ENCODE measurements at places on chromosomes 6 and 20. TPM values are rescaled to one million over a fixed set of nuclear protein-coding genes. Genes with fewer than 3 reads are reported as not detected.

DNA sequence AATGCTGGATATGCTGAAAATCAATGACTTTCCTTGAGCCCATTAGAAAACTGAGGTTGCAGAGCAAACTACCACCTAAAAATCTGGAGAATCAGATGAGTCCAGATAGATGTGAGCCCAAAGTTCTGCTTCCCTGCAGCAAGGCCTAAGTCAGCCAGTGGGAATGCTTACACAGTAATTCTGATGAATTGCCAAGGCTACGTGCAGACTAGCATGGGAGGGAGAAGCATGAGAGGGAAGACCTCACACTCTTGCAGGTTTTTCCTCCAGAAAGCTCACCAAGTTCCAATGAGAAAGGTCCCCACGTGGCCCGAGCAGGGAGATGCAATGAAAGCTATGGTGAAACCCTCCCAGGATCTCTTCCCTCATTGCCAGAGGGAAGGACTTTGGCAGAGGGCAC is 104.8 kb upstream of the SIRPA start:
- H3K27me3 ChIP-seq = no peaks in the 10 kb centered on the region
- no peak for DNase-seq
- no peaks in the 10 kb centered on the region for H3K4me1 ChIP-seq
- H3K27ac ChIP-seq = no peak overlapping the region
- H3K4me3 ChIP-seq = no peak overlapping the region
- H3K36me3 ChIP-seq = no peaks in the 10 kb centered on the region

DNA sequence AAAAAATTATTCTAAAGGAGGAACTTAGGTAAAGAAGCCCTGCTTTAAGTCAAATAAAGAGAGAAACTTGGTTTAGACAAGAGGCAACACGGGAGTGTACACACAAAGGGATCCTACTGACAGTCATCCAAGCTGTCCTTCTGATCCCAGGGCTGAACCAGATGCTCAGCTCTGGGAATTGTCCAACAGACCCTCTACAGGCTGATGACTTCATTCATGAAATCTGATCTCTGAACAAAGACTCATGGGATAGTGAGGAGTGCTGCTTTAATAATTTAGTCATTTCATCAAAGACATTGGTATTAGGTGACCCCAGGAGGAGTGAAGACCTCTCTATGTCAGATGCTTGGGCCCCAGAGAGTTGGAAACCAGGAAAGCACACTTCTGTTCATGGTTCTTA is 65.6 kb upstream of the ARMH2 start:
- no peaks in the 10 kb centered on the region for H3K36me3 ChIP-seq
- no peak for DNase-seq
- H3K4me3 ChIP-seq = no peak overlapping the region
- no peaks in the 10 kb centered on the region for H3K27me3 ChIP-seq
- no peak overlapping the region for H3K27ac ChIP-seq

Gene WFDC5
- total RNA-seq = not detected

Gene MUC22
- not detected for total RNA-seq

- peaks cover 56% of the 10 kb centered on the region for H3K4me1 ChIP-seq
- no peaks in the 10 kb centered on the region for H3K36me3 ChIP-seq
- H3K27me3 ChIP-seq = no peaks in the 10 kb centered on the region
These were observed 7.0 kb upstream of the DACT2 start for GRCh38 chr6:168326294-168327261.

GRCh38 chr20:57025666-57026224 is 240.7 kb downstream of the BMP7 start:
- no peak overlapping the region for H3K27ac ChIP-seq
- no peak overlapping the region for H3K4me3 ChIP-seq
- H3K4me1 ChIP-seq = no peaks in the 10 kb centered on the region

DNA sequence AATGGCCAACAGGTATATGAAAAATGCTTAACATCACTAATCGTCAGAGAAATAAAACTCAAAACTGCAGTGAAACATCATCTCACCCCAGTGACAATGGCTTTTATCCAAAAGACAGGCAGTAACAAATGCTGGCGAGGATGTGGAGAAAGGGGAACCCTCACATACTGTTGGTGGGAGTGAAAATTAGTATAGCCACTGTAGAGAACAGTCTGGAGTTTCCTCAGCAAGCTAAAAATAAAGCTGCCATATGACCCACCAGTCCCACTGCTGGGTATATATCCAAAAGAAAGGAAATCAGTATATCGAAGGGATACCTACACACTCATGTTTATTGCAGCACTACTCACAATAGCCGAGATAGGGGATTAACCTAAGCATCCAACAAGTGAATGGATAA is 23.4 kb upstream of the INSM1 start:
- H3K4me1 ChIP-seq = no peaks in the 10 kb centered on the region
- DNase-seq = no peak
- H3K4me3 ChIP-seq = no peak overlapping the region
- H3K36me3 ChIP-seq = no peaks in the 10 kb centered on the region
- H3K27me3 ChIP-seq = no peaks in the 10 kb centered on the region

Gene RANBP9
- 36.7 TPM for total RNA-seq

GRCh38 chr6:35496841-35497570 is at the start of gene TEAD3:
TEAD3 (minus strand) TSS chr6:35497079.
- H3K36me3 ChIP-seq = no peaks in the 10 kb centered on the region
- peak within 1 kb of the TSS; percentile 84 for H3K27ac ChIP-seq
- H3K4me1 ChIP-seq = peaks cover 49% of the 10 kb centered on the region
- peak within 1 kb of the TSS; percentile 91 for H3K4me3 ChIP-seq
- DNase-seq = peak; percentile 88

Gene BPIFB1
- total RNA-seq = not detected

GRCh38 chr6:41356825-41357224 is 21.4 kb downstream of the NCR2 start:
- H3K27ac ChIP-seq = no peak overlapping the region
- H3K4me1 ChIP-seq = no peaks in the 10 kb centered on the region
- no peaks in the 10 kb centered on the region for H3K36me3 ChIP-seq
- H3K27me3 ChIP-seq = no peaks in the 10 kb centered on the region
- DNase-seq = peak; percentile 30

- no peak overlapping the region for H3K4me3 ChIP-seq
- H3K36me3 ChIP-seq = no peaks in the 10 kb centered on the region
- DNase-seq = peak; percentile 64
These were observed 376.9 kb downstream of the PHF3 start for GRCh38 chr6:64012351-64013001.

- no peak overlapping the region for H3K27ac ChIP-seq
- 0 out of 2 replicates have a peak, but pooled peaks cover 7% of the 10 kb centered on the region for H3K4me1 ChIP-seq
- no peaks in the 10 kb centered on the region for H3K27me3 ChIP-seq
- no peak overlapping the region for H3K4me3 ChIP-seq
- H3K36me3 ChIP-seq = no peaks in the 10 kb centered on the region
- no peak for DNase-seq
These were observed 150.7 kb downstream of the PKHD1 start for GRCh38 chr6:51936531-51937290.

Gene WRNIP1
- 51.7 TPM for total RNA-seq

GRCh38 chr20:57663241-57663640 is 43.0 kb upstream of the ZBP1 start:
- H3K4me3 ChIP-seq = no peak overlapping the region
- H3K36me3 ChIP-seq = no peaks in the 10 kb centered on the region
- no peaks in the 10 kb centered on the region for H3K4me1 ChIP-seq
- H3K27ac ChIP-seq = no peak overlapping the region
- H3K27me3 ChIP-seq = no peaks in the 10 kb centered on the region

DNA sequence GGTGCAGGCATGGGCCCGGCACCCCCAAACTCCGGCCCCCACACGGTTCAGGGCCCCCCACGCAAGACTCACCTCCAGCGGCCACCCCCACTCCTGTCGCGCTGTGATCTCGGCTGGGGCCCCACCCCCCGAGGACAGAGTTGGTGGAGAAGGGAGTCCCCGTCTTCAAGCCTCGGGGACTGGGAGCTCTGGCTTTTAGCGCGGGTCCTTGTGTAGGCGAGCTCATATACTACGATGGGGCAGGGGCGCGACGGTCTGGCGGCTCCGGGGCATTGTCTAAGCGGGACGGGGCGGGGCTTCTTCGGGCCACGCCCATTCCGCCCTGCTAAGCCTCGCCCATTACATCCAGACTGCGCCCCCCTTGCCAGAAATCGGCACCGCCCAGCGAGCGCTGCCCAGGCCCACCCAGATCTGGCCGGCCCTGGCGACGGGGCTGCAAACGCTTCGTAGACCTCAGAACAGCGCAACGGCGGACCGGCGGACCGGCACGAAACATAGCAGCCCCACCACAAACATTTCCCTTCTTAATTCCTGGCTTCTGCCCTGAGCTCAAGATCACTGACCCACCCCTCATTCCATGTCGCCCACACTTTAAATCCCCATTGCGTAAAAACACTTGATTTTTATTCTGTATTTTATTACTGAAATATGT is 1.0 kb upstream of the DDAH2 start:
- H3K4me3 ChIP-seq = peak overlapping the region; percentile 58
- H3K36me3 ChIP-seq = peaks cover 9% of the 10 kb centered on the region
- no peaks in the 10 kb centered on the region for H3K27me3 ChIP-seq
- DNase-seq = peak; percentile 78
- H3K4me1 ChIP-seq = peaks cover 16% of the 10 kb centered on the region

DNA sequence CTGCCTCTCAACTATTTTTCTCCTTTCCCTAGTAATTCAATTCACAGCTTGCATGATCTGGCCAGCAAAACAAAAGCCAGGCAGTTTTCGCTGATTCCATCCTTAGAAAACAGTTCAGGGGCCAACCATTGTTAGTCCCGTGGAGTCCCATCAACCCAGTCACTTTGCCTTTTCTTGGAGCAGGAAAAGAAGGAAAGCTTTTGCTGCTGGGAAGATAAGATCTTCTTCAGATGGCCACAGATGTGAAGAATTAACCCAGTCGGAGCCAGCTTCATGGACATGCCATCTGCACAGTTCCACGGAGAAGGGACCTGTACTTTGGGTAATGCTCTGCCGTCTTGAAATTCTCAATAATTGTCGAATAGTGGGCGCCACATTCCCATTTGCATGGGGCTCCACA is 76.9 kb upstream of the TSHZ2 start:
- no peaks in the 10 kb centered on the region for H3K4me1 ChIP-seq
- no peak overlapping the region for H3K4me3 ChIP-seq
- H3K27me3 ChIP-seq = no peaks in the 10 kb centered on the region
- no peaks in the 10 kb centered on the region for H3K36me3 ChIP-seq
- DNase-seq = no peak
- no peak overlapping the region for H3K27ac ChIP-seq

DNA sequence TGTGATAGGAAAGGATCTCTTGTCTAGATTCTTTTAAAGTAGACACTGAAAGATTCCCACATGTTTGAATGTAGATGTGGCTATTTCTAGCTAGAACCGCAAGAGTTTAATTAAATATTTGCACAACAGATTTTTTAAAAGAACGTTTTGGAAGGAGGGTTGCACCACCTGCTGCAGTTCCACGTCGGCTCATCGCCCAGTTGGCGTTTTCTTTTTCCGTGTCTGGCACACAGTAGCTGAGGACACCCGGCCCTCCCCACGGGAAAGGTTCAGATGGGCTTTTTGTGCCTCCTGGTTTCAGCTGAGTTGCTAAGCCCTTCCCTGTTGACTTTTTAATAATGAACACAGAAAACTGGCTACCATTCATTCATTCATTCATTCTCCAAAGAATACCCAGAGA is 41.8 kb upstream of the DOK5 start:
- H3K27me3 ChIP-seq = no peaks in the 10 kb centered on the region
- no peaks in the 10 kb centered on the region for H3K36me3 ChIP-seq
- DNase-seq = no peak
- H3K27ac ChIP-seq = no peak overlapping the region
- H3K4me1 ChIP-seq = no peaks in the 10 kb centered on the region
- H3K4me3 ChIP-seq = no peak overlapping the region

Gene DCBLD1
- 73.4 TPM for total RNA-seq

Gene TRIM31
- 0.74 TPM for total RNA-seq

DNA sequence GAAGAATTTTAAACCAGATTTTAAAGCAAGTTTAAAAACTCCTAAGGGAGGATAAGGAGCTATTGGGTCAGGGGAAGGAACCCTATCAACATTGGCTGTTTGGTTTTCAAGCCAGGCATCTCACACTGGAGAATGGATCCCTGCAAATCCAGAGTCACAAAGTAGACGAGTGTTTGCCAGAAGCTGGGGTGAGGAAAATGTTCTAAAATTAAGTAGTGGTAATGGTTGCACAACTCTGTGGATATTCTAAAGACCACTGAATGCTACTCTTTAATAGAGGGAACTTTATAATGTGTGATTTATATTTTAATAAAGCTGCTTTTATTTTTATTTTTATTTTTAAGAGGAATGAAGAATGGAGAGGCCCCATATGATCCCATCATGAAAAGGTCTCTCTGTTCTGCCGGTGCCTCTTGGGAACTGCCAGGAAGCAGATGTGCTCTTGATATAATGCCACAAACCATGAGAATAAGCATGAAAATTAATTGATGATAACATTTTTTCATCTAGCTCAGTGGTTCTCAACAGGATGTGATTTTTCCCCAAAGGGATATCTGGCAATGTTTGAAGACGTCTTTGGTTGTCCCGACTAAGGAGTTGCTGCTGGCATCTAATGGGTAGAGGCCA is 379.0 kb upstream of the CNR1 start:
- H3K4me3 ChIP-seq = no peak overlapping the region
- no peaks in the 10 kb centered on the region for H3K36me3 ChIP-seq
- no peak for DNase-seq
- H3K27ac ChIP-seq = no peak overlapping the region
- no peaks in the 10 kb centered on the region for H3K4me1 ChIP-seq

- H3K27me3 ChIP-seq = no peaks in the 10 kb centered on the region
- no peaks in the 10 kb centered on the region for H3K36me3 ChIP-seq
- H3K4me1 ChIP-seq = peaks cover 14% of the 10 kb centered on the region
- no peak overlapping the region for H3K4me3 ChIP-seq
These were observed 88.9 kb upstream of the NT5E start for GRCh38 chr6:85360794-85361642.
